ENCODE measurements at places on chromosomes 4 and X. TPM values are rescaled to one million over a fixed set of nuclear protein-coding genes. Genes with fewer than 3 reads are reported as not detected.

HTN3 gene
- total RNA-seq: not detected

F11 gene
- not detected for total RNA-seq

LRAT gene
- total RNA-seq: not detected

GRCh38 chr4:113006632-113007031, 42.8 kb upstream of the ANK2 start:
- DNase-seq: no peak

GRCh38 chrX:7318241-7318640, 170.3 kb upstream of the PUDP start:
- no peak for DNase-seq

All from osteocyte (in vitro differentiated cells).